ENCODE measurements at places on chromosomes 2 and 18.

DNA sequence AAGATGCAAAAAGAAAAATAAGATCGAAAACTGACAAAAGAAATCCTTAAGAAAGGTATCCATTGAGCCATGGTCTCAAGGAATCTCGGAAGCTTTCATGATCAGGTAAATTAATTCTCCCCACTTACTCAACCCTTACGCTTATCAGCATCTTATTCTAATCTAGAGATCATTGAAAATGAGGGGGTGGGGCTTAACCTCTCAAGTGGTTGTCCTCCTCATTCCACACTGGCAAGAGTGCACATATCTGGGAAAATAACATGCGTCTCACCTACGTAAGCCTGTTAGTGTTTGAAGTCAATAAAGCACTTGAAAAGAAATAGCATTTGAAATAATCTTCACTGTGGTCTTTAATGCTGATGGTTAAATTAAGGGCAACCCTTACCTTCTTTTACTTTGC is 82.5 kb upstream of the NEUROD1 start:
- DNase-seq, result no peak

GRCh38 chr18:3722649-3723433 is 272.9 kb downstream of the TGIF1 start:
- no peak for DNase-seq

GRCh38 chr2:8821276-8822217 is 15.9 kb downstream of the KIDINS220 start:
- DNase-seq, result no peak

GRCh38 chr2:128750328-128751165 is 431.9 kb upstream of the HS6ST1 start:
- DNase-seq, result no peak

- no peak for DNase-seq
Measured at GRCh38 chr2:210199854-210200253, 25.4 kb downstream of the ACADL start.

GRCh38 chr2:101401906-101402305 is 14.6 kb upstream of the CREG2 start:
- no peak for DNase-seq

DNA sequence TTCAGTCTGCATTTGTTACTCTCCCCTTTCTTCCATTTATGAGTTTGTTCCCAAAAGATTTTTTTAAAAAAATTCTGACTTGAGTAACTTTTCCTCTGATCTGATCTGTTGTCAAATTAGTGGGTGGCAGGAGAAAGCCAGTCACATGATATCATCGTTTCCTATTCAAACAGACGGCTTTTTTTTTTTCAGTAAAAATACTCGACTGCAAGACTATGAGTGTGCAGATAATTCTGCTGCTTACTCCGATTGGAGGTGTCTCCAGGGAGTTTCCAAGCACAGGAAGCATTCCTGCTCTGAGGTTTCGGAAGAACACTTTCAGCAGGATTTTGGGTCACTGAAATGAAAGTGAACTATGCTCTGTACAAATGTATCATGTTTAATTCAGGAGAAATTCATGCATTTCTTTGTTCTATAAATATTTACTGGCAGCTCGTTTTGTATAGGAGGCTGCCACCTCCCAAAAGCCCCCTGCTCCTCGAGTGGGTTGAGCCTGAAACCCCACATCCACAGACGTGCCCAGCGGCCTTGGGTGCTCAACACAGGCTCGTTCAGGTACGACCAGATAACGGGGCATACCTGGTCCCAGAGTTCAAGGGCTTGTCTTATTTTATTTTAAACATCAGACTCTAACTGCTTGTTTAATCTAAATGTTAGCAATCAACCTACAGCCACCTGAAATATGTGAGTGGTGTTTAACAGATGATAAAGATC is 126.9 kb upstream of the ZNF516 start:
- DNase-seq, result no peak

DNA sequence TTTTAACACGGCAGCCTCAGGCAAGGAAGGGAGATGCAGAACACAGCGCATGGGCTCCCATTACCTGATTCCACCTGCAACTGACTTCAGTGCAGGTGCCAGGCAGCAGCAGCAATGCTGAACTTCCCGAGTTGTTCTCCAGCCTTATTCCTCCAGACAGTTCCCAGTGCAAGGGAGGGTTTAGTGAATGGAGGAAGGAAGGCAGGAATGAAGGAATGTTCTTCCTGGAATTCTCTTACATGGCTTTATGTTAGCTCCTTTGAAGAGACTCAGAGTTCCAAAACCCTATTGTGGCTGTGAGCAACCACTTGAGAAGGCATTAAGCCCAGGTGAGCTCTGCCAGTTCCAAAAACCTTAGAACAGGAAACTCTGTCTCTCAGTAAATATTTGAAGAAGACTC is 45.5 kb downstream of the SERPINB7 start:
- no peak for DNase-seq

GRCh38 chr2:101386599-101387150 is 628 bp downstream of the CREG2 start:
- DNase-seq, result no peak

DNA sequence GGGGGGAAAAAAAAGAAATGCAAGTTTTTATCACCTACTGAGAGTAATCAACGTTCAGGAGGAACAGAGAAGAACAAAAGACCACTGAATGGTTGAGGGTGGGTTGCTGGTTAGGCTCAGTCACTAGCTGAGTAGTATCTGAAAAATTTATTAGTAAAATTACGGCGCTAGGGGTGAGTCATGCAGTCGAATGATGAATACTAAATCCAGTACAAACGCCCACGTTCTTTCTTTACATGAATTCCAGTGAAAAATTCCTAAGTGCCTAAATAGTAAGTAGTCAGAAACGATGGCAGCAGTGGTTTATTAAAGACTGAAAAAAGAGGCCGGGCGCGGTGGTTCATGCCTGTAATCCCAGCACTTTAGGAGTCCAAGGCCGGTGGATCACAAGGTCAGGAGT is 52.0 kb downstream of the TEKT4 start:
- no peak for DNase-seq

DNA sequence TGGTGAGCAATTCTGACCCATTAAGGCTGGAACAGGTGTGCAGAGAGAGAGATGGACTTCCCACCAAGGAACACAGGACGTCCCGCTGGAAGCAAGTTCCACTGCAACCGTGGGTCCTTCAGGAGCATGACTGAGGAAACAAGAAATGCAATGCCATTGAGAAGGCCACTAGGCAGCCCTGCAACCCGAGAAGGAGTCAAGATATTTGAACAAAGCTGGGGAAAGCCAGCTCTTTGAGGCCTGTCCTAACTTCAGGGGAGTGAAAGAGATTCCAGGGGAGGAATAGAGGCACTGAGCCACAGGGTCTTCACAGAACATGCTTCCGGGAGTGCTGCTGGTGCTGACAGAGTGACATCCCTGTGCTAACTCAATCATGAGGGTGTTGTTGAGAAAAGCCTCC is 153.8 kb upstream of the ZNF236 start:
- DNase-seq, result no peak

DNA sequence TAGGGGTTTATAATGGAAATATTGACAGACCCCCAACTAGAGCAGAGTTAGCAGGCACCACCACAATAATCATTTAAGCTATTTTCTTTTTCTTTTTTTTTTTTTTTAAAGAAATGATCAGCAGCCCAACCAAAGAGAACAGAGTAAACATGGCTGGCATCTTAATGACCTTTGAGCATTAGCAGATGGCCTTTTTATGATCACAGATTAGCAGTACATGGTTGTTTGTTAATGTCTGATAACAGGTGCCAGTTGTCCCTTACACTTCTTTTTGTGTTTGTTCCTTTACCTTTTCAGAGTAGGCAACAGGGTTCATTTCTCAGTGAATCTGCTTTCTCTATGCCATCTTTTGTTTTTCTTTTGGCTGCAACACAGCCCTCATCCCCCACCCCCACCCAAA is 747.0 kb downstream of the BCL11A start:
- no peak for DNase-seq

All from right forelimb (tissue), 1 donor.